ENCODE measurements at places on chromosomes 12 and 14.
A peak's percentile ranks its signal among the peaks of the same experiment; 100 is the strongest.

GRCh38 chr12:2004113-2004929 lies at the start of gene DCP1B:
Gene DCP1B, minus strand, starts transcription at chr12:2004457. Its CDS starts 26 bp downstream, at chr12:2004431.
- DNase-seq = peak; percentile 77

DNA sequence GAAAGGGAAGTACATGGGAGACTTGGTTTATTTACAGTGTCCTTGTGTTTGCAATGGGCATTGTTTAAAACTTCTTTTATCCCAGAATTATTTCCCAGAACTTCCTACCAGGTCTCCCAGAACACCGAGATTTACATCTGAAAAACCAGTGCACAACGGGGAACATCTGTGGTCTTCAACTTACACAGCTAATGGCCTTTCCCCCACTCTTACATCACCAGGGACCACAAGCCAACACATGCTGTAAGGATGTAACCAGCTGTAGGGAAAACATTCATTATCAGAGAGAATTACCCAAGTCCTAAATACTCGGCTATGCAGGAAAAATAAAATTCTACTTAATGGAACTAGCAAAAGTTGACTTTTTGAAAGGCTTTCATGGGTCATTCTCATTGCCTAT lies 267.6 kb downstream of the DUSP6 start:
- DNase-seq = no peak

- DNase-seq = no peak
Observed at GRCh38 chr14:94077111-94077821, 3.7 kb downstream of the DDX24 start.

DNA sequence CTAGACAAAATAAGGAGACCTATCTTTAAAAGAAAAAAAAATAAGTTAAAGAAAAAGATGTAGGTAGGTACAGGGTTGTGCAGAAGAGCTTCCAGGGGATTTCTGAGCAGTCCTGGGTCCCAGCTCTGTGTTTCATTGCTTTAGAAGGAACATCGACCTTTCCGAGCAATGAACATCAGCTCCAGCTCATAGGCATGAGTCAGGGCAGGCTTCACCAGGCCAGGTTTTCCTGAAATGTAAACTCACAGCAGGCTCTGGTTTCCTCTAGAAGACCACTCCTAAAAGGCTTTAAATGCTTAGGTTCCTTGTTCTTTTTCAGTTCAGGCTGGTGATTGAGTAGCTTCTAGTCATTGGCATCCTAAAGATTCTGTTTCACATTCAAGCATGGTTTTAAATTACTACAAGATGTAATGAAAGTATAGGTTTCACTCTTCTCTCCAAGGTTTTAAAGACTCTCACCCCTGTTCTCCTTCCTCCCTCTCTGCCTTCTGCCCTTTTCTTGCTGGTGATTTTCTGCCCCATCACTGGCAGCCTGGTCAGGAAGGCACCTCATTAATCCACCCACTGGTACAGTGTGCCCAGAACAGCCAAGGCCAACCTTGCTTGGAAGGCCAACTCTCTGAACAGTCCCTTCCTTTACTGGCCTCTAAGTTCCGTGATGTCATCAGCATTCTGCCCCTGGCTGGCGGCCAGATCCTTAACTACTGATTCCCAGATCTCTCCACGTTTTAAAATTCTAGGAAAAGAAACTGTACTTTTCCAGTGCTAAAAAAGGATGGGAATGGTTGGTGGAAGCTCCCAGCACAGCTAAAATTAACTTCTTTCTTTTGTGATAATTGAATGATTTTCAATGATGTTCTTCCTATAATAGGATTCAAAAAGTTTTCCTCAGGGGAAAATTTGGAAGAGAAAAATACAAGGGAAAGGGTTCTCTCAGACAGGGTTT lies 109.4 kb upstream of the HIF1A start:
- no peak for DNase-seq

- DNase-seq = no peak
Observed at GRCh38 chr12:3117144-3117581, 40.0 kb downstream of the TSPAN9 start.

DNA sequence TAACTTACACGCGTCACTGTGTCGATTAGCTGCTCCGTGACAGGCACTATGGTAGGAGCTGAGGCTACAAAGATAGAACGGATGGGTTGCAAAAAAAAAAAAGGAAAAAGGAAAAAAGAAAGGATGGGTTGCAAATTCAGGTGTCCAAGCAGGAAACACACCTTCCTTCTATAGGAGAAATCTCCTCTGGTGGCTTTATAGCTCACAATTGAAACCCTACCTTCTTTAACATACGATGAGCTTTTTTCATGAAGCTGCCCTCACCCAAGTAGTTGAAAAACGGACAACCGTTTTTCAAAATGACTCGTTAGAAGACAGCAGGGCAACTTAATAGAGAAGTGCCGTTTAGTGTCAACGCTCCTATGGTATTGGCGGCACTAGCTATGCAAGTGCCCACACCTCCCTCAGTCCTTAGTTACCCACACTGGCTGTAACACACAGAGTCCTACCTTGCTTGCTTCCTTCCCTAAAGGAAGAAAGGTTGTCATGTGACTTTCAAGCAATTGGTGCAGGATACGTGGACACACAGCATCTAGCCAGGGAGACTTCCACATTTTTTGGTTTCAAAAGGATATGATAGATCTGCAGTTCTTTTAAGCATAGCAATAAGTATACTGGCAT lies 682 bp upstream of the TRIP11 start:
- no peak for DNase-seq

DNA sequence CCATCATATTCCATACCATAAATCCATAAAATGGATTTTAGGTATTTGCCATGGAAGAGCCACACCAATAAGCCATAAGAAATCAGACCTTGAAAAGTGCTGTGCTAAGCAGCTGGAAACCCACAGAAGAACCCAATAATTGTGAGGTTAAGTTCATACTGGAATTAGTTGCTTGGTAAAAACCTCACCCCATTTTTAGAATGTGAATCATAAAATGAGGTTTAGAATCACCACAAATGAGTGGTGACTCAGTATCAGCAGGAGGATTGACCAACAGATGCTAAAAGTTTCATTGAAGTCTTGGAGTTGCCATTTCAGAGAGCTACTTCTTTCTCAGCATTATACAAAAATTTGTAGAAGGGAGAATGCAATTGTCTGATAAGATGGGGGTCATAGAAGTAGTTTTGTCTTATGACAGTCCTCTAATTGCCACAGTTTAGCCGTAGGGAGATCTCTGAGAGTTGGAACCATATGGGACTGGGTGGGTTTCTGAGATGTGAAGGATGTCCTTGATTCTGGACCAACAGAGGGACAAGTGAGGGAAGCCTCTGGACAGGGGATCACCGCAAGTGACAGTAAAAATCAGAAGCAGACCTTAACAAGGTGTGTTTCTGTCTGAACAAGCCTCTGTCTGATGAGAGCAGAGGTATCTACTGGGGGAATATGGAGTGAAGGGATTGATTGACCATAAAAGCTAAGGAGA lies 1.4 kb upstream of the STON2 start:
- no peak for DNase-seq

- DNase-seq = no peak
Observed at GRCh38 chr12:113232089-113232839, 11.0 kb downstream of the TPCN1 start.

DNA sequence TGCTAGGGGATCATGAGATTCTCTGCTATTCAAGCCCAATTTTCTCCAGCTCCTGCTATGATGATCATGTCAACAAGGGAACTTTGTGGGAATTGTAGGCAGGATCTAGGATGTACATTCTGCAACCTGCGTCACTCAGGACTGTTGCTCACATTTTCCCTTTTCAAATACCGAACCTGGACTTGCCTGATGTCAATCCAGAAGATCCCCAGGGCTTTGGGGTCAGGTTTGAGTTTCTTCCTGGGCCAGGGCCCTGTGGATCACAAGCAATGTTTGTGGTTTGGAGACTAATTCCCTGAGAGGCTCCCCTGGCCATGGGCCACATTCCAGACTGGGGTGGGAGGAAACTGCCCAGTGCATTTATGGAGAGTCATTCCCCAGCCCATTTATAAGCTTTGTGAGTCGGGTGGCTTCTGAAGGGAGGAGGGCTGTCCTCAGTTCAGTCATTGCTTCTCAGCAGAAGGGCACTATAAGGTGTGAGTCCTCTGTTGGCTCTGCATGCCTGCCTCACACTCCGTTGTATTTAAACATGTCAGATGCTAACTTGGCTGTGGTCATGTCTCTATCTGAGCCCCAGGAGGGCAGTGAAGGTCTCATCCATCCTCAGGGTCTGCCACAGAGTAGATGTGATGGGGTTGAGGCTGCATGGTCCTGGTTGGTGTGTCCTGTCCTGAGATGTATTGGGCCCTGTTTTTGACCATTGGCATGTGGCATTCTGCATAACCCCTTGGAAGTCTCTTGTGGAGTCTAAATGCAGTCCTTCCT lies 6.5 kb downstream of the KRT86 start:
- DNase-seq = no peak

DNA sequence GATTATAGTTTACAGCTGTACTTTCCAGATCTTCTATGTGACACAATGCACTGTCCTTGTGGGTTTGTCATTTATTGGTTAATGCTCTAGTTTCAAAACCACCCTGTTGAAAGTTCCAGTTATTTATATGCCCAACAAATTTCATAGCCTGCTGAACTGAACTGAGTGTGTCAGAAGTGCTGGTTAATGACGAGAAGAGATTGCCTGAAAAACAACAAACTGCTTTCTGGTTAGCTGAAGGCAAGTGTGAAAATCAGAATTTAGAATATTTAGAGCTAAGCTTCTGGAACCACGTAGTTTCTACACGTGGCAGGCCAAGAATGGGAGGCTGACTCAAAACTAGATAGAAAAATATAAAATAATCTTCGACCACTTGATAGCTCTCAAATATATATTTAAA lies 19.1 kb upstream of the RIN3 start:
- no peak for DNase-seq

DNA sequence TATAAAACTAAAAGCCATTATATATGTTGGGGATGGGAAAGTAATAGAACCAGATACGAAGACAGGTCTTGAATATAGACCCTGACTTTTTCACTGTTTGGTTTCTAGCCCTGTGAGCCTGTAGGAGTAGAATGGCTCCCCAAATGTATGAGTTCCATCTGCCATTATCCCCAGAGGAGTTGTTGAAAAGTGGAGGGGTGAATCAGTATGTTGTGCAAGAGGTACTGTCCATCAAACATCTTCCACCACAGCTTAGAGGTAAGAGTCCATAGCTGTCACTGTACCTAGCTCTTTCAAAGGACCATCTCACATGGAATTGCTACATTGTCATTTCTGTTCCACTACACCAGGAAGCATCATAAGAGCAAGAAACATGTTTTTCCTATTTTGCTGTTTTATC lies 1.1 kb downstream of the NCAPD2 start:
- DNase-seq = no peak

DNA sequence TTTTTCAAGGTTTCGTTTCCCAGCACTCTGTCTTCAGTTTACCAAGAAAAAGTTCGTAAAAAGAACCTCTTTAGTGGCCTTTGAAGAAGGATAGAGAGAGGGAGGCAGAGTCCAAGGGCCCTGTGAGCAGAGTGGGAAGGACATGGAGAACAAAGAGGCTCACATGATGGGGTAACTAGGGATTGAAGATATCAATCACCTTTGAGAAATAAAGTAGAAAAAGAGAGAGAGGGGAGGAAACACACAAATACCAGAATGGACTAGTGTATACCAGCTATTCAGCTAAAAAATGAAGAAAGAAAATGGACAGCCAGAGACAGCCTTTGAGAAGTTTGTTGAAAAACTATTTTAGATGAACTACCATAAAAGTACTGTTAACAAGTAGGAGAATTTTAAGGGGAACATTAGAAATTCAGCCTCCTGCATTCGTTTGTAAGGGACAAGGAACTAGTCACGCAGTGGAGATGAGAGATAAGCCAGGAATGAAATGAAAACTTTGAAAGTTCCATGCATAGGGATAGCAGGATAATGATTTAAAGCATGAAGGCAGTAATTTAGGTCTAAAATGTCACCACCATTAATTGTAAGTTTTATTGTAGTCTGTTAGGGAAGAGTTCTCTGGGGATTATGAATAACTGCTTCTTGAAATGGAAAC lies 82.1 kb downstream of the SPTSSA start:
- no peak for DNase-seq

DNA sequence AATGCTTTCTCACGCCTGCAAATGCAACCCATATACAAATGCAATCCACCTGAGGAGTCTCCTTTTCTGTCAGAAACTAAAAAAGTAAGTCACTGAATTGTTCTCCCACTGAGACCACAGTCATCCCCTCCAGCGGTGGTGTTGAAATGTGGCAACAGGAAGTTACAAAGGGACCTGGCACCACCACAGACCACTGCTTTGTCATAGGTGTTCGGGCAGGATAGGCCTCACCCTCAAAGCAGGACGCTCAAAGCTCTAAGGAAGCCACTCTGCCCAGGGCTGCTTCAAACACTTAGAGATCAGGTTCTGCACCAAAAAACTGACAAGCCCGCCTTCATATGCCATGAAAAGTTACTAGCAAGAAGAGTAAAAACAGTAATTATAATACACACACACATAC lies 11.3 kb downstream of the PHLDA1 start:
- peak; percentile 82 for DNase-seq

GRCh38 chr14:84750763-84751554 lies 779.0 kb upstream of the FLRT2 start:
- no peak for DNase-seq

GRCh38 chr14:63857466-63858030 lies 4.7 kb downstream of the SYNE2 start:
- DNase-seq = no peak

- DNase-seq = no peak
Observed at GRCh38 chr14:76941946-76942805, 86.3 kb downstream of the IRF2BPL start.

DNA sequence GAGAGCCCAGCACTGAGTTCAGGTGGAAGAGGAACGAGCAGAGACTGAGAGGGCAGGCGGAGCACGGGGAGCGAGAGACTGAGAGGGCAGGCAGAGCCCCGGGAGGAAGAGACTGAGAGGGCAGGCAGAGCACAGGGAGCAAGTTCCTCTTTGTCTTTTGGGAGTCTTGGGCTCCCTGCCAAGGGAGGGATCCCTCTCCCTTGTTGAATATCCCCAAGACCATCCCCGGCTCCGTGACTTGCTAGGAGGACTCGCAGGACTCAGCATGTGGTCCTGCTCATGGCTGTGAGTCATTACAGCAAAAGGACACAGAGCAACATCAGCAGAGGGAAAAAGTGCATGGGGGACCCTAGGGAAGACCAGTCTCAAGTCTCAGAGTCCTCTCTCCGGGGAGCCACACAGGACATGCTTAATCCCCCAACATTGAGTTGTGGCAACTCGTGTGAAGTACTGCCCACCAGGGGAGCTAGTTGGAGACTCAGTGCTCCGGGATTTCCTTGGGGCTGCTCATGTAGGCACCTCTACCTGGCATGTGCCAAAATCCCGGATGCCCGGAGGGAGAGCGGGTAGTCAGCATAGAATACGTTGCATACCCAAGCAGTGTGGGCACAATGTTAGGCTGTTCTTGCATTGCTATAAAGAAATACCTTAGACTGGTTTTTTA lies 81.0 kb downstream of the CCDC92 start:
- DNase-seq = no peak

GRCh38 chr14:68966872-68967301 lies 12.2 kb downstream of the ACTN1 start:
- no peak for DNase-seq

GRCh38 chr14:64196056-64196455 lies 98.1 kb downstream of the ESR2 start:
- DNase-seq = no peak

GRCh38 chr14:24630872-24631477 lies 3.0 kb downstream of the GZMB start:
- no peak for DNase-seq

- no peak for DNase-seq
Observed at GRCh38 chr12:130491421-130492357, 154.0 kb downstream of the PIWIL1 start.

Measured in NK-92 treated with Interleukin-12 subunit alpha and Interleukin-12 subunit beta, amount 100 ng/mL, for 24 hours (cell line).